Activated naive CD4-positive, alpha-beta T cell treated with anti-CD3 and anti-CD28 coated beads, Interleukin-2, amount 50 U/mL, for 72 hours (primary cell): ENCODE measurements at places on chromosomes 3 and 15. TPM values are rescaled to one million over a fixed set of nuclear protein-coding genes. Genes with fewer than 3 reads are reported as not detected.

DNA sequence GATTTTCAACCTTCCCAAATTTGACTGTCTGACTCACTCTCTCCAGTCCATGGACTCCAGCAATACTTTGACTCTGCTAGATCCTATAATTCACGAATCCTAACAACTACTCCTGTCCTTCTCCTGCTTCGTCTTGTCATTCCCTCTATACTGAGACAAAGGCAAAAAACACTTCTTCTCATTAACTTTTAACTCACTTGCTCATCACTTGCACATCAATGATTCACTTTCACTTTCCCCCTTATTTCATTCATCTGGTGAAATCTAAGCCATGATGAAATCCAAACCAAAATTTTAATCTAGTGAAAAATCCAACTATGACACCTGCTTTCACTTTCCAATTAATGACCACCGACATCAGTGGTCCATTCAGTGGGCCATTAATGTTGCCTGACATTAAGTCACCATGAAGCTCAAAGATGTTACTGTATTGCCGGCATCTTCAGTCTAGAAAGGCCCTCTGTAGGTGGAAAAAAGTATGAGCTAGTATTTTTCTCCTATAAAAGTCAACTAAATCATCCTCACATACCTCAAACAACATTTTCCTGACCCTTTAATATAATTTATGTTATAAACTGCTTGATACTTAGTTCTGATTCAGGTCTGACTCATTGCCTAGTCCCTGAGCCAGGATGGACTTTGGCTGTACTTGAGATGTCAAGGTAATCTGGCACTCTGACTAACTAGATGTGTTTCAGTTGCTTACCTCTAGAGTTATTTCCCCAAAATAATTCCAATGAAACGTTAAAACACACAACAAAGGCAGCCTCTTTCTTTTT lies 158.6 kb downstream of the CNTN6 start:
- DNase-seq, result no peak

- DNase-seq, result no peak
Observed at GRCh38 chr15:63373330-63373729, 8.3 kb downstream of the CA12 start.

DNA sequence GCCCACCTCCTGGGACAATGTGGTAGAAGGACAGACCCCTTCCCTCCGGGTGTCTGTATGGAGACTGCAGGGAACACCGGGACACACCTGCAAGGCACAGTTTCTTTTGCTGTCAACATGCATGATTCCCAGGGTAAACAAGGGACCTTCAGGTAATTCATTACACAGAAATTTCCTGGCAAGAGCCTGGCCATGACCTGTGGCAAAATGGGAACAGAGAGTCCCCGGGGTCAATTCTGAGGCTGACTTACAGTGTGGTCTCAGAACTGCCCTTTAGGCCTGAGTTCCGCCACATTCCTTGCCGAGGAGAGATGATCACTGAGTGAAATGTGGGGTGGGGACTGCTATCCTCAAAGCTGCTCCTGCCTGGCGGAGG lies 6.3 kb downstream of the STARD5 start:
- peak; percentile 42 for DNase-seq

DNA sequence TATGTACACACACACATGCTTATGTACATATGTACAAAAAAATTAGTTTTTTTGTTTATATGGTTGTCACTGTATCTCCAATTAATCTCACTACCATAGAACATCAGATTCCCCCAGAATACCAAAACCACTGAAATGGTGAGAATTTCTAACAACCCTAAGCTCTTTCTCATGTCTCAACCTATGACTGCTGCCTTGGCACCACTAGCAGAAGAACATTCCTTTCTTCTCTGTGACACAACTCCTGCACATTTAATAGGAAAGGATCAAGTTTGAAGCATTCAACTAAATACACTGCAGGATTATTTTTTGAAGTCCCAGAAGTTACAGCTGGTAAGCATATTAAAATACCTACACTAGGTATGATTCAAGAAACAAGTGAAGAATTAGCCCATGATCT lies 109.6 kb downstream of the FAM174B start:
- no peak for DNase-seq

DNA sequence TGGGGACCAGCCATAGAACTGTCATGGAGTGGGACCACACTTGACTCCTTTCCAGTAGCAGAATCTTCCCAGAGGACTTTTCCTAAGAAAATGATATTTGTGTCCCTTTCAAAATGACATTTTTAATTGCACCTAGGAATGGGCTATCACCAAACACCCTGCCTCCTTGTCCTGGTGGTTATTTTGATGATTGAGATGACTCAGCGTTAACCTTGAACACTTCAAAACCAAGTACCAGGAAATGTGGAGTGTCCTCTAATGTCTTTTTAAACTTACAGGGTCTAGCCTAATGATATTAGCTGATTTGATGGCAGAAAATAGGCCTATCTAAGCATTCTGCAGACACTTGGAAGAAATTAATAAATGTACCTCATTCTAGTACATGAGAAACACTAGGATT lies 90.7 kb downstream of the HHLA2 start:
- DNase-seq, result no peak

DNA sequence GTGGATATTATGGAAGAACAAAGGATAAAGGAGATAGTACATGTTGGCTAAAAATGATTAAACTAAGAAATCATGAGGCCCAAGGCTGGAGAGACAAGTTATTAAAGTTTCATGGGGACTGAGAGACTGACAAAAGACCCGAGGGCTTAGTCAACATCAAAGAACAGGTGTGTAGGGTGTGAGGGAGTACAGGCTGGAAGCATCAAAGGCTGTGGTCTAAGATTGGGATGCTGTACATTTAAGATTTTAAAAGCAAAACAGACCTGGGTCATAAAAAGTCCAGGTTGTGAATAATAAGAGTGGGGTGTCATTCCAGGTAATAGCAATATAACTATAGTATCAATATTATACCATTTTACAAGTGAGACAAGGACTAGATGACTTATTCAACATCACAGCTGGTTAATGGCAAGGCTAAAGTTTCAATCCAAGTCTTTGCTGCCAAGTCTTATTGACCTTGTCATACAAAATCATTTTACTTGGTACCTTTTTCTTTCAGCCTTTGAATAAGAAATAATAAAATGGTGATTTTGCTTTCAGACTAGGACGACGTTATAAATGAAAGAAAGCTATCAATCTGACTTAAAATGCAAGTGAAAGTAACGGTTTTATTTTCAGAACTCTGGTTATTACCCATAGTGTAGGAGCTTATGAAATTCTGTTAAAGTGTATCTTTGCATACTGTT lies 211.6 kb downstream of the TNIK start:
- no peak for DNase-seq

Gene SPINK8
- not detected for total RNA-seq

Gene ATP10A
- 44.6 TPM for total RNA-seq

- DNase-seq, result peak; percentile 92
Observed at GRCh38 chr15:90934949-90935751, at the start of gene UNC45A. Gene UNC45A (plus strand): TSS chr15:90935285. CDS start chr15:90935325, 40 bp downstream.

- DNase-seq, result no peak
Observed at GRCh38 chr15:48677821-48678220, 32.3 kb upstream of the FBN1 start.

Gene ACKR4
- 1.2 TPM for total RNA-seq

GRCh38 chr15:95394186-95395067 lies 936.1 kb upstream of the NR2F2 start:
- no peak for DNase-seq

Gene IGF2BP2
- total RNA-seq, result 0.46 TPM

Gene KNG1
- total RNA-seq, result not detected

GRCh38 chr3:100040451-100041225 lies 73.7 kb downstream of the FILIP1L start:
- DNase-seq, result no peak

GRCh38 chr3:70728311-70728710 lies 415.9 kb upstream of the MDFIC2 start:
- DNase-seq, result no peak

DNA sequence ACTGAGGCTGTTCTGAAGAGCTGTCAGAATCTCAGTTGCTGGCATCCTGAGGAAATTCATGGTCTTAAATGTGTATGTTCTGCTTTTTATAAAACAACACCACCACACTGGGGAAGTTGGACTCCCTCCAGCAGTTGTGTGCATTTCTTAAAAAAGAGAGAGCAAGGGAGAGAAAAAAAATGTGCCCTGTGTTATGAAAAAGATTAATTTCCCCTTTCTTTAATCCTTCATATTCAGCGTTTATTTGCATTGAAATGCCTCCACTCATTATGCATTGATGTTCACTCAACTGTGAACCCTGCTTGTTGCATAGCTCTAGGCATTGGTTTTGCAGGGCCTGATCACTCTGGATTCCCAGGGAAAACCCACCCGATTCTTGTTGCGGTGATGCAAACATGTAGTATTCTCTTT lies 4.4 kb upstream of the ZNF609 start:
- no peak for DNase-seq

DNA sequence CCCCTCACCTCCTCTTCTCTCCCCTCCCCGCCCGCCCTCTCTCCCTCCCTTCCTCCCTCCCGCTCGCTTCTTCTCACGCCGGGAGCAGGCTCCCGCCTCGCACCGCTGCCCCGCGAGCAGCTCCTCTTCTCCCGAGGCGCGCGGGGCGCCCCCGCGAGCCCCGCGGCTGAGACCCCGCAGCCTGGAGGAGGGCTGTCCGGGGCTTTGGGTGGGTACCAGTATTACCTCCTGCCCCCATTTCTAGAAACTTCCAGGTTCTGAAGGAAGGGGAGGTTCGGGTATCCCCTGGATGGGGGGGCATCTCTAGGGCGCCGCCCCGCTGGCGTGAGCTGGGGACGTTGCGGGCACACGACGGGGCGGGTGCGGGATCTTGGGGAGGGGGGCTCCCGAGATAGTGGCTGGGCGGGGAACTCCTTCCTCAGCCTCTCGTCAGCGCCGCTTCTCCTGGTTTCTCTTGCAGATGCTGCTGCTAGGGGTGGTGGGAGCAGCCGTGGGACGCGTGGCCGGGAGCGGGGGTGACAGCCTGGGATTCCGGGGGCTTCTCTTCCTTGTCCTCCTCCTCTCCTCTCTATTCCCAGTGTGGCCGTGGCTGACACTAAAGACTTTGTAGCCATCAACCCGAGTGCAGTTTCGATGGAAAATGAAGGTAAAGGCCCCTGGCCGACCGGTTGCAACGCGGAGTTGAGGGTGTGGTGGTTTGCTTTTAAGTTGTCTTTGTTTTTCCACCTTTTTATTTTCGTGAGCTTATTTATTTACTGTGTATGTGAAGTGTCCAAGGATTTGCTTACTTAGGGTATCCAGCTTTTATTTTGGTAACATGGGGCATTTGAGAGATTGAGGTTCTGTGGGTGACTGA lies 474 bp downstream of the ATP2C1 start:
- DNase-seq, result peak; percentile 15

DNA sequence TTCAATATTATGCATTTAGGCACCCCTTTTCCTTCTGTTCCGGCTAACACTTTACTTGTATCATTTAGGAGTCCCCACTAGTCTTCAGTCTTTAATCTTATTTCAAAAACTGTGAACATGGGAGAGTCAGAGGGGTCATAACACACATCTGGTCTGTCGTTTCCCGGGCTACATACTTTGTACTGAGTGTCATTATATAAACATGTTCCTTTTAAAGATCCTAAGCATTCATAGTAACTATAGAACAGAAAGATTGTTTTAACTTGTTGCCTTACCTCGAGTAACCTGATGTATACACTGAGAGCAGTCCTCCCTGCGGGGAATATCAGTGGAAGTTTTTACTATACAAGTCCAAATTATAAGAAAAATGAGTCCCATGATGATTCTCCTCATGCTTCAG lies 78.2 kb upstream of the VEPH1 start:
- DNase-seq, result no peak

DNA sequence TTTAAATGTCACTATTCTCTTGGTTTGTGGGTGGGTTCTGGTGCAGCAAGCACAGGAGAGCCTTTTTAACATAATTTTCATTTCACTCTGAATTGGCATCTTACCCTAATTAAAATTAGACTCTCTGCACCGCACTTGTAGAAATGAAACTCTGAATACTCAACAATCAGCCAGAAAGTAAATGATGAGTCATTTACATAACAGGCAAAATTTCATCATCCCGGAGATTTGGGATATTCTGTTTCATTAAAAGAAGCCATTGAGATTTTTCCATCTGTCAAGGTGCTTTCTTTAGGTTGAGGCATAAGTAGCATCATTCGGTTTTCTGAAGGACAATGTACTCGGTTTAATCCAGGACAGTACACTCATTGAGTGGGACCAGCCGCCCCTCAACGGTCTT lies 111.0 kb downstream of the RFTN1 start:
- no peak for DNase-seq

DNA sequence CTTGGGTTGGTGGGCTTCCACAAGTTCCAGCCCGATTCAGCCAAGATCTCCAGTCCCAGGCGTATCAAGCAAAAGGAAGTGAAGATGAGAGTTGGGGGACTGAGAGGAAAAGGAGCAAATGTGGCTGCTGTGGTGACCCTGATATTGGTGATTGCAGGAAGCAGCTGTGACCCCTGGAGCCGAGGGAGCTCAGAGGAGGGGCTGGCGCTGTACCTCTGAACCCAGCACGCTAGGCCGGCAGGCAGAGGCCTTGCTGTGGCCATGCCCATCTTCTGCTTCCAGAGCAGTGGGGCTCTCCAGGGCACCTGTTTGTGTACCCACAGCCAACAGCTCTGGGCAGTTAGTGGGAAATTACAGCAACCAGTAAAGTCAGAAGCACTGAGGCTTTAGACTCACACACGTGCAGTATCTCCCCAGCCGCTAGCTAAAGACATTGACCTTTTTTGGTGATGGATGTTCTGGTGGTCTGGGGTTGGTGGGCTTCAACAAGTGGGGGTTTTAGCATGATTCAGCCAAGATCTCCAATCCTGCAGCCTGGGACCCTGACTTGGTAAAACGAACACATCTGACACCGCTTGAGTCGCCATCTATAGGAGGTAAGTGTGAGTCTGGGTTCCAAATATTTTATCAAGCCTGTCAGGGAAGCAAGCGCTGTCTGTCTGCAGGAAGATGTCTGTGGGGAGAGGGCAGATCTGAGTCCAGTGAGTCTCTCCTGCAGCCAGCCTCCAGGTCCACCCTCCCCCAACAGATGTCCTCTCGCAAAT lies 33.1 kb downstream of the TM2D3 start:
- no peak for DNase-seq

- DNase-seq, result no peak
Observed at GRCh38 chr3:174438501-174439145, 420.5 kb upstream of the NAALADL2 start.
